A172 (cell line): ENCODE measurements at places on chromosomes 7 and 10.

GRCh38 chr7:102277901-102278300, 8.8 kb upstream of the SH2B2 start:
- no peak for DNase-seq

DNA sequence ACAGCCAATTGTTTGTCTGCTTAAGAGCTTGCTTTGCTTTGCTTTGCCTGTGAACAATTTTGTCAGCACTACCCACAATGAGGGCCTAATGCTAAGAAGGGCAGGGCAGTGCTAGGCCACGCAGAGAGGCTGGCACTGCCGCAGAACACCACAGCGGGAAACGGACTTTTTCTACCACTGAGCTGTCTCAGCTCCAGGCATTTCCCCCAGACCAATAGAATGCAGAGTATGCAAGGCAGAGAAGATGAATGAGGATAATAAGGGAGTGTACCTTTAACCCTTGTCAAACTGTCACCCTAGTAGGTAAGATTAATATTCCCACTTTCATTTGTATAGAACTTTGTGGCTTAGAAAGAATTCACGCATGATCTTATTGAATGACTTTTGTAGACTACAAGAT, 104.5 kb downstream of the SH3PXD2A start:
- peak; percentile 35 for DNase-seq

DNA sequence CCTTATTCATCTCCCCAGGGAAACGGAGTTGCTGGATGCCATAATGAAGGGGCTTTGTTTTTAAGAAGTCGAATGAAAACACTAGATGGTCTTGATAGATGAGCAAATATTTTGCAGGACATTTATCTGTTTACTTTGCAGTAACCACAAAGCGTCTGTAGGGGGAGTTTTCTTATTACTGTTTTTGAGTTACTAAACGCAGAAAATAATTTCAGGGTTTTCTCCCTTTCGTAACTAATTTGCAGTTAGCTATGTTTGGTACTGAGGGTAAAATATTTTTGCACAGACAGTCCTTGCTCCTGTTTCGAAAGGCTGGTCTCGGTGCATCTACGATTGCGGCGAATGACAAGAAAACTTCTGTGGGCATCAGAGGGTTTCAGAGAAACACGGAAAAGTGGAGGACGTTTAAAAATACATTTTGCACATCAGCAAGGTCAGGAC, 505.6 kb upstream of the MKI67 start:
- no peak for DNase-seq

- DNase-seq = no peak
Measured at GRCh38 chr10:91575044-91575610, 57.7 kb downstream of the PPP1R3C start.

DNA sequence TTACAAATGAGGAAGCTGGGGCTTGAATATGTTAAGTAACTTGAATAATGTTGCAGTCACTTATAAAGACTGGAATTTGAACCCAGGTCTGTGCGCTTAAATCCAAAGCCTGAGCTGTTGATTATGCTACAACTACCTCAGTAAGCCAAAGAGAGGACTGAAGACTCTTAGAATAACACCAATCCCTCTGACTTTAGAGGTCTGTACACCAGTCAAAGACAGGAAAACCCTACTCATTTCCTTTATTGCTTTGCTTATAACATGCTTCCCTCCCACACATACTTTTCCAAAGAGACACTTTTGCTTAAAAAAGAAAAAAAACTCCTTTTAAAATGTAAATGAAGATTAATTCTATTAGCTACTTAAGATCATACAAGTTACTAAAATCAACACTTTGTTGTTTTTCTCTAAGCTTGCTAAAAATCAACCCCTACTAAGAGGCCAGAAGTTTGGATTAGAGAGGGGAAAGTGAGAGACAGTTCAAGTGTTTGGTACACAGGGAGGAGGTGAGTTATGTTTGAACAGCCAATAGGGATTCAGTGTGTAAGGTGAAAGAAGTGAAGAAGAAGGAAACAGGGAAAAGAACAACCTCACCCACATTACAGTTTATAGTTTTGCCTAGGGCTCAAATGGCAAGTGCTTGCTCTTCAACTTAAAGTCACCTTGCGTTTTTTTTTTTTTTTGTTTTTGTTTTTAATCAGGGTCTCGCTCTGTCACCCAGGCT, 74.8 kb downstream of the MDH2 start:
- DNase-seq = no peak

DNA sequence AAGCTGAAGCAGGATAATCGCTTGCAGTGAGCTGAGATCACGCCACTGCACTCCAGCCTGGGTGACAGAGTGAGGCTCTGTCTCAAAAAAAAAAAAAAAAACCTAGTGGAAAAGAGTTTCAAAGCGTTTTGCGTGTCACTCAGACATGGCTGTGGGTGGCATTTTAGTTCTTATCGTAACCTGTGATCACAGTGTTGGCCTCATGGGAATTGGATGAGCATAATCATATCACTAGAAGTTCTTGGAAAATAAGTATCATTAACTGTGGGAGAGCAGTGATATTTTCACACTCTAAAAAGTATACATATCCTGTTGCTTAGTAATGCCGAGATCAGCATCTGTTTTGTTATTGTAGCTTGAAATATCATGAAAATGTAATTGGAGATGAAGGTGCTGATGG, 92.6 kb downstream of the CREM start:
- DNase-seq = no peak

- no peak for DNase-seq
Measured at GRCh38 chr7:53070883-53071282, 35.5 kb downstream of the POM121L12 start.

DNA sequence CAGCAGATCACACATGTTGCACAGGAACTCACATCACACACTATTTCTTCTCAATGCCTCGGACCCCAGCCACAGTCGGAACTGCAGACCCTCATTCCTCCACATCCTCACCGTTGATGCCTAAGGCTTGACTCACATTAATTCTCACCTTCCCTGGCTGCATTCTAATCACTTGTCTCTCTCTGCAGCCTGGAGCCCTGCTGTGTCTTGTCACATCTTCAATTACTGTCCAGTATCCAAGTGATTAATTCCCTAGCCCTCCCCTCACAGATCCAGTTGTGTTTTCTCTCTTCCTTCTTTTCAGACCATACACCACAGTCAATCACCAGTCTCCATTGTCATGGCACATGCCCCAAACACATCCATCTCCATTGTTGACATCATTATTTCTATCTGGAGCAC, 592.4 kb upstream of the IGFBP3 start:
- peak; percentile 43 for DNase-seq

- no peak for DNase-seq
Measured at GRCh38 chr7:146619641-146620040, 503.0 kb downstream of the CNTNAP2 start.

DNA sequence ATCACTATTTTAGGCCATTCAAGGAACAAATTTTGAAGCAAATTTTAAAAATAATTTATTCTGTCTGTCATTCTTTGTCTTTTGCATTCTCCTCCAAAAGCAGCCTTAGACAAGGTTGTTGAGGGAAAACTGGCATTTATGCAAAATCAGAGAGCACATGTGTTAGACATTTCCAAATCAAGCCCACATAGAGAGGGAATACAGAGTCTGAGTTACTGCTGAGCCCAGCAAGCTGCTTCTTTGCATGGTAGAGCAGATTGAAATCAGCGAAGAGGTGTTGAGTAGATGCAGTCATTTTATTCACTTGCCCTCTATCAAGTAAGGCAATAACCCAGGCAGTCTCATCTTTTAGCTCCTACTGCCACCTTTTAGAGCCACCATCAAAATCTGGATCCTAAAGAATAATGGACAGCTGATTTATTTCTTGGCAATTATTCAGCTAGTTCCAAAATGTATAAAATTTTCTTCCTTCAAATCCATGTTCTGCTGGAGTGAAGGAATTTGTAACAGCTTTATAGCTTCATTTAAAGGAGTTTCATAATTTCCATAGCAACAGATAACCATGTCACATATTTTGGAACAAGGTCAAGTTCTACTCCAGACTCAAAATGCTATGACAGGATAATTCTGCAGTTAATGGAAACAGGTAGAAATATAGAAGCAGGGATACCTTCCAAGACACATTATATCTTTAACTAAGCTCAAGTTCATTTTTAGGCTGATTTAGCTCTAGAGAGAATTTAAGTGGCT, 7.3 kb upstream of the PCDH15 start:
- no peak for DNase-seq

GRCh38 chr7:84490661-84491060, 296.1 kb upstream of the SEMA3A start:
- DNase-seq = no peak

DNA sequence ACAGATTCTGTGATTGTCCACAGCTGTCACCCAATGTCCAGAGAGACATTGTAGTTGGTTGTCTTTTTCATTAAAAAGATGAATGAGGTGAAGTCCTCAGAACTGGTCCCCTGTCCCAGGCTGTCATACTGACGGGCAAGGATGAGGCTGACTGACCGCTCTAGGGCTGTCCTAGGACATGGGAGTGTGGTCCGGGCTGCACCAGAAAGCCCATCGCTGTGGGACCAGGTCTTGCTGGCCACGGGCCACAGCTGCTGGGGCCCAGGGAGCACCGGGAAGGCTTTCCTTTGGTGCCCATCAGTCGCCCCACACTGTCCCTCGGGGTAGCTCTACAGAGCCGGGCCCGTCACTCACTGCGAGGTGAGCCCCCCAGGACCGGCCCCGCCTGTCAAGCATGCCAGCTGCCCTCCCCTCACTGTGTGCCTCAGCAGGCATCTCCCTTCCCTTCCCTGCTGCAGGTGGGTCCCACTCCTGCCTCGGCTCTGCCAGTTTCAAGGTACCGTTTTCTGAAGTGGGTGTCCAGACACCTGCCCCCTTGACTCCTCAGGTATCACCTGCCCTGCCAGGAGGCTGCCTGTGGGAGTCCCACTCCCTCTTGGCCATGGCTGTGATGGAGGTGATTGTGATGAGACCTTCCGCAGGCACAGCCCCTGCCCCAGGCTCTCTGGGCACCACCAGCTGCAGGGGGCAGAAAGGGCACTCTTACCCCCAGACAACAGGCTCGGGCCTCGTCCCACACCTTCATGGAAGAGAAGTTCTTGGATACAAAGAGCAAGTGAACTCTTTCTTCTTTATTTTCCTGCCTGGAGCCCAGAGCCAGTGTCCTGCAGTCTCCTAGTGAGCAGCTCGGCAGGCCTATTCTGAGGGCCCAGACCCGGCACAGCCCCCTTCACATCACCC, 21.7 kb downstream of the LRRC27 start:
- DNase-seq = no peak

GRCh38 chr7:132368246-132368900, 207.9 kb downstream of the PLXNA4 start:
- no peak for DNase-seq

- peak; percentile 88 for DNase-seq
Measured at GRCh38 chr7:17275749-17276671, 22.4 kb upstream of the AHR start.

GRCh38 chr10:55820478-55820877, 540.6 kb downstream of the ZWINT start:
- DNase-seq = peak; percentile 6

GRCh38 chr10:3531670-3532069, 253.3 kb downstream of the KLF6 start:
- DNase-seq = no peak
